ENCODE measurements at places on chromosomes 3 and 15.

- no peak for DNase-seq
Observed at GRCh38 chr3:65524584-65524983, 514.1 kb downstream of the MAGI1 start.

GRCh38 chr3:99532246-99532645 is 106.1 kb upstream of the COL8A1 start:
- DNase-seq: no peak

GRCh38 chr15:65361708-65362459 is 15.9 kb downstream of the IGDCC3 start:
- no peak for DNase-seq

DNA sequence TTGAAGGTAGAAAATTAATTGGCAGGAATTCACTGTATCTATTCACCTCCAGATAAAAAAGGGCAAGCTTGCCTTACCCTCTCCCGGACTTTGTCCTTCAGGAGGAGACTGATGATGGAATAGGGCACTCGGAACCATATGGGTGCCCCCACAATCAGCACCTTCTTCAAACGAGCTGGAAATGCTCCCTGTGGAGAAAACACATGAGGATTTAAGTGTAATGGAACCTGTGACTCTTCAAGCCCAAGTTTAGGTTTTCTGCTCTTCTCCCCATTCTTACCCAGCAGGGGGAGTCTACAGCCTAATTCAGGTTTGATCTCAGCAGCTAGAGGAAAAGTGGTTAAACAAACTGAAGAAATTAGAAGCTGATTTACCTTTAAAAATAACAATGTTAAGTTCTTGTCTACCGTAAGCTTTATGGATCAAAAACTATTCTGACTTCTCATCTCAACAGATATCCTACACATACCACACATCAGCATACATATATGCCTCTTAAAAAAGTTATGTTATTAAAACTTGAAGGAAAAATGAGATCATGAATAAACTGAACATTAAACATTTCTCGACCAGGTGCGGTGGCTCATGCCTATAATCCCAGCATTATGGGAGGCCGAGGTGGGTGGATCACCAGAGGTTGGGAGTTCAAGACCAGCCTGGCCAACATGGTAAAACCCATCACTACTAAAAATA is 57.5 kb upstream of the SIN3A start:
- no peak for DNase-seq
